ENCODE measurements at places on chromosomes 2 and 18.

GRCh38 chr2:8677646-8678592 lies 3.9 kb upstream of the ID2 start:
- no peak for DNase-seq

GRCh38 chr2:68385220-68385906 lies 20.3 kb downstream of the PLEK start:
- DNase-seq = no peak

- no peak for DNase-seq
These were observed 127.9 kb downstream of the PIEZO2 start for GRCh38 chr18:11021477-11021876.

DNA sequence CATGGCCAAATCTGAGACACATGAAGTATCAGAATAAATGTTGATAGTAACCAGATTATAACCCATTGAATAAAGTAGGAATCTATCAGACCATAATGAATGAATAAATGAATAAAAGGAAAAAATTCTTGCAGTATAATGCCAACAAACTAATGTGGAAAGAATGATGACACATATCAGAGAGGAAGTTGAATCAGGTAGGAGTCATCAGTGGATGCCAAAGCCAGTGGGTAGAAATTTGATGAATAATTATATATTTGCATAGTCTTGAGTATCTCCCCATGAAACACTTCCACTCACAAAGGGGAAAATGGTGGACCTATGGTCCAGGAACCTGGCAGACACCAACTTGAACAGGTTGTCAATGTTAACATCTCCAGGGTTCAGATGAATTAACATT lies 68.6 kb downstream of the GALNT3 start:
- peak; percentile 8 for DNase-seq

DNA sequence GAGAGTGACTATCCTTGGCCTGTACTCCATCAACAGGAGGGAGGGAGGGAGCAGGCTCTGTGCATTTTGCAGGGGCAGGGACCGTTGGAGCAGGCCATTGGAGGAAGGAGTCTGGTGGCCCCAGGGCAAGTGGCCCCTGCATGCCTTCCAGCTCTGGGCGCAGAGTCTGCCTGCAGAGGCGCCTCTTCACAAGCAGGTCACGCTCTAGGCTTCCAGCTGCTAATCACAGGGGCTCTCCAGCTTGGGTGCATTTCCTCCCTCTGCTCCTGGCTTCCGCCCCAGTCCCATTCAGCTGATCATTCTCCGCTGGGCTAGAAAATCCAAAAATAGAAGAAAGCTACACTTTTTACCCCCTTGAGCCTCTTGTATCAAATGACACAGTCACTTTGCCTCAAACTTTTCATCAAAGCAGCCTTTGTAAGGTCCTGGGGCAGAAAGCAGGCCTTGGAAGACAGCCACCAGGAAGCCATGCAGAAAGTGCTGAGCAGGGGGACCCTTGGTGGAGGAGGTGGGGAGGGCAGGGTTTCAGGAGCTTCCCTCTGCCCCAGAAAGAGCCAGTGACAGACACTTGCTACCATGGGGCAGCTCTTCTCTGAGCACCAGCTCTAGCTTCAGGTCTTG lies 11.3 kb downstream of the TMEM247 start:
- no peak for DNase-seq

DNA sequence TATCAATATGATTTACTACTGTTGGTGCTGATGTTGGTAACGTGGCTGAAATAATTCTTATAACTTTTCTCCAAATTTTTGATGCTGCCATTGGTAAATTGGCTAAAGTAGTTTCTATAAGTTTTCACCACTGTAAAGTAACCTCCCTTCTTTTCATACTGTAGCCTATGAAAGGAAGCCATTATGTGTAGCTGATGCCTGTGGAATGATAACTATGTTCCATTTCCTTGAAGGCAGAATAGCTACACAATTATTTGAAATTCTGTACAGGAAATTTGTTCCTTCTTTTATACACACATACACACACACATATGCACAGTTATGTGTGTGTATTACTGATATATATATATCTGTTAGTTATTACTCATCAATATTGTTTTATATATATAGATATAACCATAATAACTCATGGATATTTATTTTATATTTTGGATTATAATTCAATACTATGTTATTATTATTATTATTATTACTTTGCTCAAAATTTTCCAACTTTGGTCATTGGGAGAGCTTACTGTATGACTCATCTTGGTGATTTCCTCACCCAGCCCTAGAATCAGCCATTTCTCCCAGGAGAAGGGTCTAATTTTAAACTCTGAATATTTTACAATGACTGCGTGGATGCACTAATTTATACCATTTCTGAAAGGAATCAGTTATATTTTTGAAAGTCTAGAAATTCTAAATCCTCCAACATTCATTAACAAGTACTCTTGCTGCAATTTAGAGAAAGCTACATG lies 1677.7 kb downstream of the SUCLG1 start:
- no peak for DNase-seq

DNA sequence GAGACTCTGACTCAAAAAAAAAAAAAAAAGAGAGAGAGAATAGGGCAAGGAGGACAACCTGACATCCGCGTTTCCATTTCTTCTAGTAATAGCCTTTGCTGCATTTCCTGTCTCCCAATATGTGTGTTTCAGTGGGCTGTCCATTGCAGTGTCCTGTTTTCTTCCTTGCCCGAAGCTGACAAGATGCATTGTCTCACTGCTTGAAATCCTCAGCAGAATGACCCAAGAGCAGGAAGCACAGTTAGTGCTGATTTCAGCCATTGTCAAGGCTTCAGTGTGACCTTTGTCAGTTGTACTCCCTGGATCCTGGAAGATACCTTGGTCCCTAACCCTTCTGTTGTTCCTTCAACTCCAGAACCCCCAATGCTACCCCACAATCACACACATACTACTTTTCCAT lies 71.2 kb downstream of the SLC16A14 start:
- no peak for DNase-seq

GRCh38 chr18:39624961-39625360 lies 2059.4 kb upstream of the CELF4 start:
- DNase-seq = no peak

GRCh38 chr18:56083097-56083521 lies 495.1 kb upstream of the TCF4 start:
- DNase-seq = peak; percentile 14

GRCh38 chr2:200077838-200078237 lies 122.5 kb downstream of the MAIP1 start:
- peak; percentile 84 for DNase-seq

- DNase-seq = no peak
These were observed 620.3 kb upstream of the POU3F3 start for GRCh38 chr2:104233591-104233990.

- no peak for DNase-seq
These were observed 34.5 kb downstream of the AGFG1 start for GRCh38 chr2:227506456-227506855.

DNA sequence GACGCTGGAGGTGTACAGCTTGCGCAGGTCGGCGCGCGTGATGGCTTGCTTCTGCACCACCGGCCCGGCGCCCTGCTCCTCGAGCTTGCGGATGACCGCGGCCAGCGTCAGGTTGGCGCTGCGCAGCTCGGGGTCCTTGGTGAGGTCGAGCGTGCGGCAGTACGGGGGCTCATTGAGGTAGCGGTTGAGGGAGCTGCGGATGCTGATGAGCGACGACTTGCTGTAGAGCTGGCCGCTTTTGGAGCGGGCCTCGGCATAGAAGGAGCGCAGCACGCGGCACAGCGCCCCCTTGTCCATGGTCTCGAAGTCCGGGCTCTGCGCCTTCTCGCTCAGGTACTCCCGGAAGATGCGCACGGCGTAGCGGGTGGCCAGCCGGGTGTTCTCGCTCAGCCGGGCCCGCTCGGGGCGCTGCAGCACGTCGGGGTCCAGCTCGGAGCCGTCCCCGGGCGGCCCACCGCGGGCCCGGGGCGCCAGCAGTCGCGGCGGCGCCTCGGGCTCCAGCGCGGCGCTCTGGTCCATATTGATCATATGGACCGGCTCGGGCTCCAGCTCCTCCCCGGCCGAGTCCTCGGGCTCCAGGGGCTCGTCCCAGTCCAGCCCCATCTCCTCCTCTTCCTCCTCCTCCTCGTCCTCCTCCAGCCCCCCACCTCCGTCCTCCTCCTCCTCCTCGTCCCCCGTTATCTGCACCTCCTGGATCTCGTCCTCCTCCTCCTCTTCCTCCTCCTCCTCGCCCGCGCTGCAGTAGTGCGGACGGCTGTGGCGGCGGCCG lies 523 bp downstream of the KCTD1 start:
- peak; percentile 53 for DNase-seq

DNA sequence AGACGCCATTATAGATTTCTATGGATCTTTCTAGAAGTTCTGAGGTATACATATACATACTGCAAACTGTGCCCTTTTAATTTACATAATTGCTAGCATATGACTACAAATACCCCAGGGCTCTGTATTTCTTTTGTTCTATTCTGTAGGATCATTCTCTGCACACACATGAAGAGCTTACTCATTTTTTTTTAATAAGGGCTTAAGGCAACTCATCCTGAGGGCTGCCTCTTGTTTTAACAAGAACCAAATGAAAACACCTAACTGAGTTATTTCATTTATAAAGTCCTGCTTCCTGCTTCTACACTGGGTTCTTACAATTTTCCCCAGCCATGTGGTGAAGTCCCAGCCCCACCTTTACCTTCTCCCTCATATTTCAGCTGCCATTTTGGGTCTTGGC lies 390.5 kb downstream of the IRS1 start:
- DNase-seq = no peak
